ENCODE measurements at places on chromosomes 5 and 9.

DNA sequence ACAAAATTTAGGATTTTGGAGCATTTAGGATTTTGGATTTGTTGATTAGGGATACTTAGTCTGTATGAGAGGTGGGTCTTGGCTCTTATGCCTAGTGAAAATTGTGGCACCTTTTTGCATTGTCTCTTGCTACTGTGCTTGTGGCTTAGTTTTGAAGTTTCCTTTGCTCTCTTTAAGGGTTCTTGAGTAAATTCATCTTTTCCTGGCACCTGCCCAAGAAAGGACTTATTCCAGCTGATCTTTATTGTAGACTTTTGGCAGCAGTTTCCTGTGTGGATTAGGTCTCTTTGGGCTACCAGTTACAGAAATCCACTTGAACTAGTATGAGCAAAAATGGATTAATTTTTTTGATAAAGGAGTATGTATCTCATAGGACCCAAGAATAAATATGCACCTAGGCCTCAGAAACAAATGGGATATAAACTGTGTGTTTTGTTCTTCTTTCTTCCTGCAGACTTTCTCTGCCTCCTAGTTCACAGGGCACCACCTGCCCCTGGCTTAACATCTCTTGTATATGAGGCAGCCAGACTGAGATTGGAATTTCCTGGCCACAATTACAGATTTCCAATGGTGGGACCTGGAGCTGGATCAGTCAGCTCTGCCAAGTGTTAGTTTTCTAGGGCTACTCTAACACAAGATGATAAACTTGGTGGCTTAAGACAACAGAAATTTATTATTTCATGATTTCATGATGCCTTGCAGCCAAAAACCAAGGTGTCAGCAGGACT, 44.6 kb downstream of the FOCAD start:
- no peak for DNase-seq

DNA sequence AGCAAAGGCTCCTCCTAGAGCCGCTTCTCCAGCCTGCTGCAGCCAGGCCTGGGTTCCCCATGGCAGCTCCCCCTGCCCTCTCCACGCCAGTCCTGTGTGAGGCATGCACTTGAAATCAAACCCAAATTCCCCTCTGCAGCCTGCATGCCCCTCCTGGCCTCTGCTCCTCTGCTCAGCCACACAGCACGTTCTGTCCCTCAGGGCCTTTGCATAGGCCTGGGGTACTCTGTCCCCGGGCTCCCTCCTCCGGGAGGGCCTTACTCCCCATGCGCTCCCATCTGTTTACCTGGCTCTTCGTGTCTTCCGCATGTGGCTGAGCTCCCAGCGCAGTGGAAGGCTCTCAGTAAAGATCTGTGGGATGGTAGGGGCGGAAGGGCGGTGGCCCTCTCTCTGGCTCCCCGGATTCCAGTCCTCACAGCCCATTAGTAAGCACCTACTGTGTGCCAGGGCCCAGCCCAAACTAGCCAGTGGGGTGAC, 203.5 kb upstream of the IER5L start:
- no peak for DNase-seq

DNA sequence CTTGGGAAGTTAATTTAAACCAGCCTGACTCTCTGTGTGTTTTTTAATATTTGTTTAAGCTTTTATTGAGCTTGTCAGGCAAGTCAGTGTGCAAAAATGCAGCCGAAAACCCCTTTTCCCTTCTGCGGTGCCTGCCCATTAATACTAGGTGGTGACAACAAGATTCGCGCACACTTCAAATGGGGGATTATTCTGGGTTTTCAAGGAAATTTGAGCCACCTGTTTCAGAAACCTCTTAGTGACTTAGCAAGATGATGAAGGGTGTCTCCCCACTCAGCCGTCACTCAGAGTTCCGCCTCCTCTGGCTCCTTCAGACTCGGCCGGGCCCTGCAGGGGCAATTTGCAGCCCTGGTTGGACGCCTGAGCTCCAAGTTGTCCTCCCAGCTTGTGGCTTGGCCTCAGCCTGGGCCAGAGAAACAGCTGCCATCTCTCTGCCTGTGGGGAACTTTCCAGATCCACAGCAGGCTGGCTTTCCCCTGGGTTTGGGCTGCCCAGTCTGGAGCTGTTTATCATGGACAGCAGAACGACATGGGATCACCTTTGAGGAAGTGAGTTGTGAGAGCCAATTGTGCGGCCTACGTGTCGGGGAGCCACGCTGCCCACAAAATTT, 75.9 kb downstream of the SPRY4 start:
- no peak for DNase-seq

DNA sequence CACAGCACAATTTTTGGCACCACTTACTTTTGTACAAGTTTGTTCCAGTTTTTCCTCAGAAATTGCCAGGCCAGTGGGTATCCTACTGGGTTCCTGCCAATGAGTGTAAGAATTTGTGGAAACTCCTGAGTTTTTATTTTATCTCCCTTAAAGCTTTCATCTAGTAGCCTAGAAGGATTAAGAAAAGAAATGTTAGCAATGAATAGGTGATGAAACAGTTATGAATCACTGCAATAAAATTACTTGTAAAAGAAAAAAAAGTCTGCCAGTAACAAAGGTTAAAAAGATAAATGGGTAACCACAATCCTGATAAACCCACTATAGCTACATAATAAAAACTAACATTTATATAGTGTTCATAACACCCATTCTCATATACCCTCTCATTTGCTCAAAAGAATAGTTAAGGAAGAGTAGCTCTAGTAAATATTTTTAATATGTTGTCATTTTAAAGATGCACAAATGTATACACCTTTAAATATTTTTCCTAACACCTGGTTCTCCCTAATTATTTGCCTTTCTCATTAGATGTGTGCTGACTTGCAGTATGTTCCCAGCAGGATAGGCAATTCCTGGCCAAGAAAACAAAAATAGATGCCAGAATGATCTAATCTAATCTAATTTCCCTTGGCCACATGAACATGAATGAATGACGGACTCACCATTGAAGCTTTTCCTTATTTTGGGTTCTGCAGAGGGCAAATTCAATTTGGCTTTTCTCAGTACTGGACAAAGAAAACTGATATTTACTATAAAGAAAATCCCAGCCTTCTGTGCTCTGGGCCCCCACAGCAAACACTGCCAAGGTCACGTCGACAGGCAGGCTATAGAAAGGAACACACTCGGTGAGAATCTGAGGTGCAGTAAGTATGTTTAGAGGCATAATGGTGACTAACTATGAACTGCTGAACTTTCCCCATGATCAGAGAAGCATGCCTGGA, 26.4 kb downstream of the ERAP1 start:
- no peak for DNase-seq

- peak; percentile 91 for DNase-seq
These were observed 35.5 kb downstream of the OLFML2A start for GRCh38 chr9:124812441-124812876.

DNA sequence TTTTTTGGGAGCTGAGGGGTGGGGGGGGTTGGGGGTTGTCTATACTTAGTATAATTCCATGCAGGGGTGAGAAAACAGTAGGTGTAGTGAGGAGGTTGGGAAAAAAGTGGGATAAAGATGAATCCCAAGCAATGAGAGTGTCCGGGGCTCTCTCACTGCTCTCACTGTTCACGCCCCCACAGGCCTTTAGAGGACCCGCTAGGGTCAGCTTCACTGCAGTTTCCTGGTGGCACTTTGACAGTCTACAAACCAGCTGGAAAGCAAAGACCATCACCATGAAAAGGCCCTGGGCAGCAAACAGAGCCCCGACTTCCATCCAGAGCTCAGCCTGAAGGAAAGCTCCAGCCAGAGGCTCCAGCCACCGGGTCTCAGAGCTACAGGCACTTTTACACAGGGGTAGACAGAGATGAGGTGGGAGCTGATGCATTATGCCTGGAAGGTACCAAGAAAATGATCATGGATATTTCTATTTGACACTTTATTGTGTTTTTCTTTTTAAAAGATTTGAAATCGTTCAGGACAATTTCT, 355.1 kb downstream of the ADAMTS6 start:
- DNase-seq: no peak

DNA sequence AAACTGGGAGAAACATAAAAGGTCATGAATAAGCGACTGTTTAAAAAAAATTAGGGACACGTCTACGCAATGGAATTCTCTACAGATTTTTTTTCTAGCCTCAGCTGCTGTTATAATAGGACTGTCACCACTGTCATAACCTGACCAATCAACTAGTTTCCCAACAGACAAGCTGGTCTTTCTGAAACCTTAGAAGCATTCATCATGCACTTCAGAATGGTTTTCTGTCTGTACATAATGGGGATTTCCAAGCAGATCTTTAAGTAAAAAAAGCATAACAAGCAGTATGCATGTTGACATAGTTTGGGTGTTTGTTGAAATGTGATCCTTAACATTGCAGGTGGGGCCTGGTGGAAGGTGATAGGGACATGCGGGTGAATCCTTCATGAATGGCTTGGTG, 58.3 kb upstream of the SEMA6A start:
- DNase-seq: no peak

DNA sequence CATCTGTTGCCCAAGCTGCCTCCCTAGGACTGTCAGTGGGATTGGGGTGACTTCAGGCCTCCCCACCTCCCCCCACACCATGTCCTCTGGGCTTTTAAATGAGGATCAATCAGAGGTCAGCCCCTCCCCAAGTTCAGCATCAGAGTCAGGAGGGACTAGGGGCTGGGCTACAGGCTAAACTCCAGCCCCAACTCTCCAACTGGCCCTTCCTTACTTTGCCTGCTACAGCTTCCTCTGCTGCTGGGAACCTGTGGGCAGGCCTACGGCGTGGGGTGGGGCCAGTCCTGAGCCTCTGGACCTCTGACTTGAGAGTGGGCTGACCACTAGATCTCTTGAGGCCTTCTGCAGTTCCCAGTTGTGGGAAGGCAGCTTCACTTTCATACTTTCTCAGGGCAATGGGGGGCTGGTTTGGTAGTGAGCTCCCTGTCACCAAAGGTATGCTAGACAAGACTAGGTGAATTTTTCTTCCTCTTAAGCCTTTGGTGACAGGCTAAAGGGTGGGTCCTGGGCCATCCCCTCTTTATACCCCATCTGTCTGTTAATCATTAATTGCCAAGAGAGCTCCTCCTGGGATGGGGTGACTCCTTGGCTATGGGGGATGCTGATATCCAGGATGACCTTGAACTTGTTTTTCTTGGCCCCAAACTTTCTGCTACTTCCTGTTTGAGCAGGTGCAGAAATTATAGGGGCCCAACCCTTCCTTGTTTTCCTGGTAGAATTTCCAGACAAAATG, 10.8 kb upstream of the DAB2IP start:
- no peak for DNase-seq

Data from RWPE2 (cell line).